ENCODE measurements at places on chromosomes 2 and 18.

GRCh38 chr18:78562531-78562961 lies 417.1 kb upstream of the SALL3 start:
- no peak for DNase-seq

DNA sequence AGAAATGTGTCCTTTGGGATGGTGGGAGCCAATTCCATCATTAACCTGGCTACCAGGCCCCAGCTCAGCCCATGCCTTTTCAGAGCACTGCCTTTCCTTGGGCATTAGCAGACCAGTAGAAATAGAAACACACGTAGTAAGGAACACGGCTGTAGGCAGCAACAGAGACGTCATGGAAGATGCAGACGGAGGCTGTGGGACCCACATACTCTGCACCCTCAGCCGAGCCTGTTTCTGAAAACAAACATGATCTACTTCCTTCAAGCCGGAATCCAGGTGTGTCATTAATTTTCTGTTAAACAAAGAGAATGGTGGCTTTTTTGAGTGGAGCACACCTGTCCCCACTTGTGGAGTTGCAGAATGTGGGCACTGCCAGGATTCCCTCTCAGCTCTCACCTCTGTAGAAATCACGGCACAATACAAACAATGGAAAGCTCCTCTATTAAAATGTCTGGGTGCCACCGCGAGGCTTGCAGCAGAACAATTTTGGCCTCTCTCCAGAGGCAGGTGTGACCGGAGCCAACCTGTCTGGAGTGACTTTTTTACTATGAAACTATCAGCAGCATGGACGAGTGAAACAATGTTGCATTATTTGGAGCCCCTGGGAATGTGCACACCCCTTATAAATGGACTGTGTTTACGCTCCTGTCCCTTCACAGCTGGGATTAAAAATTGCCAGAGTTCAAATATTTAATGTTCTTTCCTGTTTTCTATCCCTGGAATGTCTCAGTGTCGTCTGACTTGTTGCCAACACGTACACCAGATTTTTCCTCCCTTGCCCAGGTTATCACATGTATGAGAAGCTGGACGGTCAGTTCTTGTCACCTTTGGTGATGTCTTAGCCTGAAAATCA lies 31.7 kb downstream of the SPP2 start:
- DNase-seq: no peak

DNA sequence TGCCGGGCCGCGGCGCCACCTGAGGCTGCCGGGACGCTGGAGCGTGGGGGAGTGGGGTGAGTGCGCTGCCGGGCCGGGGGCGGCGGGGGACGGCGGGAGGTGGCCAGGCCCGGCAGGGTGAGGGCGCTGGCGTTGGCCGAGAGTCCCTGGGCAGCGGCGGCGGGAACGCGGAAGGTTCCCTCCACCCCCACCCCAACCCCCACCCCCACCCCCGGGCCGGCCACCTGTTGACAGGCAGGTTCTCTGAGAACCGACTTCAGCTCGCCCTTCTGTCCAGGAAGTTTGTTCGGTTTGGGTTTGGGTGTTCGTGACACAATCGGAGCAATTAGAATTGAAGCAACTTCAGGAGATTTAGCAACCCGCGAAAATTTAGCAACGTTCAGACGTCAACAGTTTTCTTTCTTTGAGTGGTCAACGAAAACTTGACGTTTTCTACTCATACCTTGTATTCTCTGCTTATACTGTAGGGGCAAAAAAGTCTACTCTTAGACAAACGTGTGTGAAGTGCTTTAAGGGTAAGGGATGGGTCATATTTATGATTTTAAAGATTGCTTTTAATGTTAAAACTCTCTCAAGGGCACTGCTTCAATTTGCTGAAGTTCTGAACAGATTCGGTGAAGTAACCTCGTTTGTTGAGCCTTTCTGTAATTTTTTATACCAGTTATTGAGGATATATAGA lies 9.3 kb downstream of the OTX1 start:
- DNase-seq: no peak

DNA sequence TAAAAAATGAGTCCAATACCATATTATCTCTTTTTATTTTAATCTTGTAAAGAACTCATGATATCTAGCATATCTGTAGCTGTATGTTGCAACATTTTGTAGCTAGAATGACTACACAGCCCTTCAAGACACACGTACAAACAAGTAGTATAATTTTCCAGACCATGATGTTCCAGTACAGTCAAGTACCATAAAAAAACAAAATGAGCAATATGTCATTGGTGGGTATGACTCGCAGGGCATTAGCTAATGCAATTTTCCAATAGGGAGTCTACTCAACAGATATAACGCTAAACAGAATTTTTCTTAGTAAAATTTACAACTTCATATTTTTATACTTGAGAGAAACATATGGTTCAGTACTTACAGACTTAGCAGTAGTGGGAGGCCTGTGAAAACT lies 53.6 kb upstream of the UGP2 start:
- peak; percentile 60 for DNase-seq

DNA sequence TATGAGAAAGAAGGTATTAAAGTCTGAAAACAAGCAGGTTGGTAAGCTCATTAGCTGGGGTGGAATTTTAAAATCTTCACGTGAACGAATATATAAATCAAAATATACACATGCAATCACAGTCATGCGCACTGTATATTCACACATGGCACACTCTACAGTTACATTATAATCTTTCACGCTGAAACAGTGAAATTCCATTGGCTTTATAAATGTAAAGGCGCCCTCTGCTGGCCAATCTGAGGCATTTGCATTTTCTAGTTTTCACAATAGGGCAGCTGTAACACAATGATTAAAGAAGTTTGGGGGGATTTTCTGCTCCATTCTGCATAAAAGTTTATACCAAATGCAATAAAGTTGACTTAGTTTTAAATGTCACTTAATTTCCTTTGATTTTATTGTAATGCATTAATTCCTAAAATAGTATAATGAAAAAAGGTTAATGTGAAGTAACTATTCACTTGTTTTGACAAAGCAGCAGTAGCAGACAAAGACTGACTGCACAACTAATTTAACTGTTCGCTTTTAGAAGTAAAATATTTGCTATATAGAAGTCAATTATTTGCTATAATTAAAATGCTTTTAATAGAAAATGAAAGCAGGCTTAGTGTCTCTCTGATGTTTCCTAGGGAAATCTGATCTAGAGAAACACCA lies 17.2 kb downstream of the IFIH1 start:
- DNase-seq: peak; percentile 67

- DNase-seq: no peak
These were observed 33.1 kb downstream of the ZNF407 start for GRCh38 chr18:74630804-74631203.

GRCh38 chr18:37393945-37394609 lies 171.5 kb downstream of the CELF4 start:
- DNase-seq: peak; percentile 28
